ENCODE measurements at places on chromosomes 1 and 21. TPM values are rescaled to one million over a fixed set of nuclear protein-coding genes. Genes with fewer than 3 reads are reported as not detected.

The RPL22 gene
- total RNA-seq = 657 TPM

The PTAFR gene
- 0.34 TPM for total RNA-seq

The CNN3 gene
- 54.4 TPM for total RNA-seq

The SLC5A9 gene
- not detected for total RNA-seq

The SEC16B gene
- total RNA-seq = 0.79 TPM

The HES3 gene
- not detected for total RNA-seq

The CD101 gene
- 0.45 TPM for total RNA-seq

The SPRR2A gene
- not detected for total RNA-seq

The LMX1A gene
- not detected for total RNA-seq

The DMBX1 gene
- 0.99 TPM for total RNA-seq

The GCSAML gene
- not detected for total RNA-seq

The NEGR1 gene
- total RNA-seq = not detected

The TDRD5 gene
- total RNA-seq = not detected

The NLRP3 gene
- total RNA-seq = not detected

The KLHDC8A gene
- 0.47 TPM for total RNA-seq

The CALML6 gene
- 0.24 TPM for total RNA-seq

The NPHP4 gene
- total RNA-seq = 5.5 TPM

The KLF17 gene
- 0.27 TPM for total RNA-seq

The AKR1A1 gene
- total RNA-seq = 72.7 TPM

The LCA5L gene
- total RNA-seq = 2.2 TPM

The GPR89B gene
- total RNA-seq = 4.6 TPM

The AKR7A3 gene
- 0.24 TPM for total RNA-seq

The LORICRIN gene
- total RNA-seq = not detected

The RAB29 gene
- total RNA-seq = 10.6 TPM

The C8B gene
- not detected for total RNA-seq

The TNNT2 gene
- not detected for total RNA-seq

The SH2D1B gene
- total RNA-seq = 0.18 TPM

The ABCD3 gene
- 21.7 TPM for total RNA-seq

The TFF2 gene
- total RNA-seq = not detected

The ATP1A2 gene
- 0.13 TPM for total RNA-seq

The CHIT1 gene
- total RNA-seq = not detected

The SUSD4 gene
- 0.75 TPM for total RNA-seq

The TACSTD2 gene
- not detected for total RNA-seq

The TINAGL1 gene
- 0.76 TPM for total RNA-seq

The RGS7 gene
- total RNA-seq = not detected

The SHE gene
- total RNA-seq = 0.07 TPM

The LMOD1 gene
- total RNA-seq = not detected

The LAD1 gene
- total RNA-seq = 1.1 TPM

The CENPL gene
- total RNA-seq = 11.2 TPM

The NEK2 gene
- 47.4 TPM for total RNA-seq

The CASQ2 gene
- not detected for total RNA-seq

The CLCA1 gene
- not detected for total RNA-seq

The C1orf167 gene
- total RNA-seq = not detected

All from A549 treated with ZK216348 at 1 μM for 4 hours (cell line).